ENCODE measurements at places on chromosomes 4 and X. TPM values are rescaled to one million over a fixed set of nuclear protein-coding genes. Genes with fewer than 3 reads are reported as not detected.

ATP2B3 gene
- not detected for total RNA-seq

GRCh38 chrX:63963095-63963784, 178.2 kb upstream of the ARHGEF9 start:
- H3K4me1 ChIP-seq, result no peaks in the 10 kb centered on the region
- H3K27ac ChIP-seq, result no peak overlapping the region
- no peak for DNase-seq
- no peak overlapping the region for H3K4me3 ChIP-seq
- H3K36me3 ChIP-seq, result no peaks in the 10 kb centered on the region
- no peaks in the 10 kb centered on the region for H3K27me3 ChIP-seq

DNA sequence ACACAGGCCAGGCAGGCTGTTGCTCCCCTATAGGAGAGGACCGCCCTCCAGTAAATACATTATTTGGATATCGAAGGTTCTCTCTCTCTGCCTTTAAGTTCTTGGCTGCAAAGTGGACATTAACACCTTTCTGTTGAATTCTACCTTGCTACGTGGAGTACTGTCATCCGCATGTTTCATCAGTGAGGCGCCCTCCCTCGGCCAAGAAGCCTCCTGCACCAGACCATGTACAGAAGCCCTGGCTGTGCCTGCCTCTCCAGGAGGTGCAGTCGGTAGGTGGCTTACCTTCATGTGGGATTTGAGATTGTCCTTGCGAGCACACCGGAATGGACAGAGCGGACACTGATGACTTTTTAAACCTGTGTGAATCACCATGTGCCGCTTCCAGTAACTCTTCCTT, 46.7 kb downstream of the ZNF827 start:
- no peak overlapping the region for H3K4me3 ChIP-seq
- H3K4me1 ChIP-seq, result peaks cover 2% of the 10 kb centered on the region
- no peak for DNase-seq
- H3K36me3 ChIP-seq, result no peaks in the 10 kb centered on the region
- H3K27me3 ChIP-seq, result no peaks in the 10 kb centered on the region

- DNase-seq, result no peak
- H3K27me3 ChIP-seq, result no peaks in the 10 kb centered on the region
- no peaks in the 10 kb centered on the region for H3K36me3 ChIP-seq
These were observed 2.5 kb upstream of the PAGE2B start for GRCh38 chrX:55072286-55072685.

DNA sequence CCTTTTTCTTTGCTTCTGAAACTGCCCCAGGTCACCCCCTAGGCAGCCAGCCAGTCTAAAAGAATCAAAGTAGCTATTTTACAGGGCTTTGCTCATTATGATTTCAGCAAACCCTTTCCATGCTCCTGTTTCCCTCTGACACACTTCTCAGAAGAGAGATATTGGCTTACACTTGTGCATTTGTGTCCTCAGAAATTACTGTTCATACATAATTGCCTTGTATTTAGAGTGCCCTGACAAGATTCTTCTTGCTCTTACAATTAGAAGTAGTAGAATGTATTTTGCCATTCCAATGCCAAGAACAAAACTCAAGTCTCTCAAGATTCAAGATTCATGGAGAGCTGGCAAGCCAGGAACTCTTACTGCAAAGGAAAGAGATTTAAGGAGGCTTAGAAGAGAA, 531.0 kb upstream of the ZFP42 start:
- no peaks in the 10 kb centered on the region for H3K36me3 ChIP-seq
- no peak overlapping the region for H3K27ac ChIP-seq
- H3K4me1 ChIP-seq, result no peaks in the 10 kb centered on the region
- no peak for DNase-seq
- no peak overlapping the region for H3K4me3 ChIP-seq

- no peaks in the 10 kb centered on the region for H3K27me3 ChIP-seq
- no peak overlapping the region for H3K4me3 ChIP-seq
- H3K4me1 ChIP-seq, result peaks cover 2% of the 10 kb centered on the region
- no peak for DNase-seq
- no peaks in the 10 kb centered on the region for H3K36me3 ChIP-seq
- H3K27ac ChIP-seq, result peak overlapping the region; percentile 5
These were observed 169.9 kb upstream of the S100G start for GRCh38 chrX:16480049-16480448.

DNA sequence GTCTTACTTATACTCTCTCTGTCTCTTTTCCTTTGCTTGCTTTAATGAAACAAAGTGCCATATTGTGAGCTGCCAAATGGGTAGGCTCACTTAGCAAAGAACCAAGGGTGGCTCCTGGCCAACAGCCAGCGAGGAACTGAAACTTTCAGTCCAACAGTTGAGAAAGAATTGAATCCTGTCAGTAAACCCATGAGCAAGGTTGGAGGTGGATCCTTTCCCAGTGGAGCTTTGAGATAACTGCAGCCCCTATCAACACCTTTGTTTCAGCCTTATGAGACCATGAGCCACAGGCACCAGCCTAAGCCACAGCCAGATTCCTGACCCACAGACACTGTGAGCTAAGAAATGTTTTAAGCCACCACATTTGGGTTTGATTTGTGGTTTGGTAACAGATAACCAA, 362.2 kb downstream of the PDGFC start:
- H3K27me3 ChIP-seq, result no peaks in the 10 kb centered on the region
- H3K36me3 ChIP-seq, result no peaks in the 10 kb centered on the region
- H3K4me1 ChIP-seq, result peaks cover 2% of the 10 kb centered on the region
- no peak overlapping the region for H3K27ac ChIP-seq

DNA sequence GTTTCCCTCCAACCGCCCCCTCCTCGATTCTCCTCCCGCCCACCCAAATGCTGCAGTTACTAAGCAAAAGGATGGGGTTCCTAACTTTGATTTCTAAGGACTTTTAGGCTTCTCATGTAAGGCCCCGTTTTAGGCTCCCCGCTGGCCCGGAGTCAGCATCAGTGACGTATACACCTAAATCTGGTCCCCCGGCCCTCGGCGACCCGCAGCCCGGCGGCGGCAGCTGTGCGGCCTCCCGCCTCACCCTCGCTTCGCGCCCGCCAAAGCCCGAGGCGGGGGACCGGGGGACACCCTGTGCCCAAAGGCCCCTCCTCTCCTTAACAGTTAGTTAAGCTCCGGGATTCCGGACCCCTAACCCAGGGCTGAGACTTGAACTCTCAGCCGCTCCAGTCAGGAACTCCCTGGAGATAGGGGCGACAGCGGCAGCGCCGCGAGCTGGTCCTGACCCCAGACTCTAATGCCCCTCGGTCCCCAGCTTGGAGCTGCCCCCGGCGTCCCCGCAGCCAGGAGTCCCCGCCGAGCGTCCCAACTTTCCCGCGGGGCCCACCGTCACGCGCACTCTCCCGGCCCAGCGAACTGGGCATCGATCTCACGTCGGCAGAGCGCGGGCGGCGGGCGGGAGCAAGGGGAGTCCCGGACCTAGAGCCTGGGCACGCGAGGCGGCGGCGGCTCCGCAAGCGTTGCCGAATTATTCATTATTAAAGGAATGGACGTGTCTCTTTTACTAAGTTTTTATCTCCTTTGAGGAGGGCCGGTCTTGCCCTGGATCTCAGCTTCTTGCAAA, 1.5 kb upstream of the NR3C2 start:
- peak overlapping the region; percentile 91 for H3K4me3 ChIP-seq
- peak; percentile 3 for DNase-seq
- no peaks in the 10 kb centered on the region for H3K36me3 ChIP-seq

Data from fibroblast of lung (primary cell).